ENCODE measurements at places on chromosomes 7 and 10.

DNA sequence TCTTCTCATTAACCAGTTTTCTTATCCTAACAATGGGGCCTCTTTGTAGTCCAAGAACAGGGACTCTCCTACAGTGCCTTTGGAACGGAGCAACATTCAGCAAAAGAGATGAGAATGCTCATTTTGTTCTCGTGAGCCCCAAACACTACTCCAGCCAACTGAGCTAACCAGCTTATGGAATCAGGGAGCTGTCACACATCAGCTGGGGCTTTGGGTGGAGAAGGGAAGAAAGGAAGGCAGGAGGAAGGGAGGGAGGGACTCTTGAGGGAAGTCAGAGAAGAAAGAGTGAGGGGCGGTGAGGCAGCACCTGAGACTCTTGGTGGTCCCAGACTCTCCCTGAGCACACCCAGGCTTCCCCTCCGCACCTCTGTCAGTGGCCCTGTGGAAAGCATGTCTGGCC, 123.1 kb downstream of the CLEC2L start:
- no peak for DNase-seq

GRCh38 chr10:113518816-113519591, 33.8 kb upstream of the HABP2 start:
- no peak for DNase-seq

- DNase-seq: no peak
These were observed 435.5 kb downstream of the TCERG1L start for GRCh38 chr10:130875897-130876472.

DNA sequence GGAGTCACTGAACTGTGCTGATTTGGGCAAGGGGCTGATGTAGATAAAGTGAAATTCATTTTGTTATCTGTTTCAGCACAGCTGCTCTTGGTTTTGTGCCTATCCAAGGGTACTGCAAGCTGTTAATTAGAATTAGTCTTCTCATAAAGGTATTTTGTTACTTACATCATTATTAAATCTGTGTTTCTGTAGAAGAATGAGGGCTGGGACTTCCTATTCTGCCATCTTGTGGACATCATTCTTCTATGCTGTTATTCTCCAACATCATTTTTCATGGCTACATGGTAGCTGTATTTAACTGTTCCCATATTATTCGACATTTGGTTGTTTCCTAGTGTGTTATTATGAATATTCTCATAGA, 76.2 kb upstream of the CCDC71L start:
- DNase-seq: no peak

- DNase-seq: no peak
These were observed 104.3 kb downstream of the CREB5 start for GRCh38 chr7:28516390-28517172.

- DNase-seq: no peak
These were observed 19.2 kb downstream of the ZNF107 start for GRCh38 chr7:64685091-64685490.

DNA sequence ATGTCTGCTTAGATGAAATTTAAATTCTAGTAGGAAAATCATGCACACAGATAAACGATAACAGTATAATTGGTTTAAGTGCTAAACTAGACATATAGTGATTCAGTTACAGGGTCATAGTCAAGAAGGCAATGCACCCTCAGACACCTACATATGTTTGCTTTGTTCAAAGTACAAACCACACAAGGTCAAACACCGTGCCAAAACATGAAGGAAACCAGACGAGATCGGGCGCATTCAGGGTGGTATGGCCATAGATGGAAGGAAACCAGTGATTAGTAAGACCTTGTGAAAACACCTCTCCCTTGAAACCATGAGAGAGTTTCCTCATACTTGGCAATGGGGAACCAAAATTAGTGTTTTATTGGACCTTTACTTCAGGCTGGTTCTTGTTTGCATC, 906.9 kb downstream of the PCDH15 start:
- DNase-seq: no peak

DNA sequence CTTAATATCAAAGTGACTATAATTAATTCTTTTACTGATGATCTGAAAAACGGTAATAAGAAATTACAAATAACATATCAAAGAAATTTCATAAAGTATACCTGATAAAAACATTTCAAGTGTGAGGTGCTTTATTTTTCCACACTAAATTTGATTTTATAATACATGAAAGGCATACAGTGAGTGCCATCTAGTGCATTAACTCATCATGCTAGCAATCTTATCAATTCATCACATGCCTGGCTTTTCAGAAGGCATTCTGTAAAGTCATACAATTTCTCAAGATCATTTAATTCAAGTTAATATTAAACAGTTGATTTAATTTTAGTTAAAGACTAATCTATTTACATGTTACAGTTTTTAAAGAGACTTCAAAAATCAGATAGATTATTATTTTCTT, 1020.9 kb downstream of the GATA3 start:
- no peak for DNase-seq

DNA sequence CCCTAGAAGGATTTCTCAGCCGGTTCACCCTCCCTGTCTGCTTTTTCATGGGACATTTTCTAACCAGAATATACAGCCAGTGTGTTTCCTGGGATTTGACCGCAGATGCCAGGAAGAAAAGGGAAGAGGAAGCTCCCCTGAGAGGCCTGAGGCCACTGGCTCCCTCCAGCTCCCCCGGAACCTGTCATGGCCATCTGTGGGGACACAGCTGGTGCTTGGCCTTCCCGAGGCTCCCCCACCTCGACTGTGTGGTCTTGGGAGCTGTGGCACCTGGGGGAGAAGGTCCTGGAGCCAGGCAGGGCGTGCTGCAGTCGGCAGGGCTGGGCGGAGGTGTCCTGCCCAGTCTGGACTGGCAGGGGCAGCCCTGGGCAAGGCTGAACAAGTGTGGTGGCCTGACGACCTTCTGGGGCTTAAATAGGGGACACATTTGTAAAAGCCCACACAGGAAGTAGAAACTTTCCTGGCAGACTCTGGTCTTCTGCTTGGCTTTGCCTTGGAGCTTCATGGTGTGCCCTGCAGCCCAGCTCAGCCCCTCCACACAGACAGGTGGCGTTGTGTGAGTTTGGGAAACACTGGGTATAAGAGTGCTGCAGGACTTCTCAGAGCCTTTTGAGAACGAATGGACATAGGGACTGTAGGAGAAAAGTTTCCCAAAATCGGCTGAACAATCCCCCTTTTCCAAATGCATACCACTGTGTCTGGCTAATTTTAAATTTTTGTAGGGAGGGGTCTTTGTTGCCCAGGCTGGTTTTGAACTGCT, 6.8 kb downstream of the BRI3 start:
- DNase-seq: no peak

All from GOT3 (cell line).